Activated T-cell treated with anti-CD3 and anti-CD28 coated beads, Interleukin-2, amount 50 U/mL, for 72 hours (primary cell): ENCODE measurements at places on chromosomes 2 and 18.

- peak; percentile 13 for DNase-seq
Observed at GRCh38 chr2:71277536-71278103, 50.7 kb upstream of the PAIP2B start.

DNA sequence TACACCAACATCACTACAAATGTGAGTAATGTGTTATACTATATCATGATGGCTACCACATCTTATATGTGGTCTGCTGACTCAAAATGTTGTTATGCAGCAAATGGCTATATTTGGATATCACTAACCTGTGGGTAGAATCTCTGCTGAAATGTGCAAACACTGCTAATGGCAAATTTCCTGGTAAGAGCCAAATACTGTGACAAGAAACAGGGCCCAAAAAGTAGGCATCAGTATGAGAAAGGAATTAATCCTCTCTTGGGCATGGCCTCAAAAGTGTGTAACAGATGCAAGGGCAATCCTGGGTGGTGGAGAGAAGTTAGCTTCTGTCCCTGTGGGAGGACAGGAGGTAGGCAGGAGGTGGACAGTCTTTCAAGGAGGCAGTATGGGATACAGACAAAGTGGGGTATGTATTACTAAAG lies 13.3 kb downstream of the ATF2 start:
- DNase-seq, result peak; percentile 29

GRCh38 chr18:48962994-48963561 lies 12.3 kb upstream of the SMAD7 start:
- no peak for DNase-seq

- DNase-seq, result no peak
Observed at GRCh38 chr2:104804148-104804890, 49.6 kb upstream of the POU3F3 start.

GRCh38 chr2:44181648-44182047 lies 13.0 kb downstream of the PPM1B start:
- no peak for DNase-seq

DNA sequence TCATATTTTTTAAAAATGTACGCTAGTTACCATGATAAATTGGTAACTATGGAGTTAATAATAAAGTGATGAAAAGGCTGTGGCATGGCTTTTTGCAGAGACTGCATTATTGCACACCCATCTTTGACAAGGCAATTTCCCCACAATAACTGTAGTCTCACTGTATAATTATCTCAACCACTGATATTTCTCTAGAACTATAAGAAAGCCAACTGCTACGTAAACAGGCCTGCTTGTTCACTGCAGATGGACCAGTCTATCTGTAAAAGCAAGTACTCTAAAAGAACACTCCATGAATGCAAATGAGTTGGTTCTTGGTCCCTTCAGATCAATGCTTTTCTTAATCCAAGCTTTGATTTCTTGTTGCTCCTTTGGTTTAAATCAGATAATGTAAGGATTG lies 218.7 kb downstream of the RBM43 start:
- no peak for DNase-seq

DNA sequence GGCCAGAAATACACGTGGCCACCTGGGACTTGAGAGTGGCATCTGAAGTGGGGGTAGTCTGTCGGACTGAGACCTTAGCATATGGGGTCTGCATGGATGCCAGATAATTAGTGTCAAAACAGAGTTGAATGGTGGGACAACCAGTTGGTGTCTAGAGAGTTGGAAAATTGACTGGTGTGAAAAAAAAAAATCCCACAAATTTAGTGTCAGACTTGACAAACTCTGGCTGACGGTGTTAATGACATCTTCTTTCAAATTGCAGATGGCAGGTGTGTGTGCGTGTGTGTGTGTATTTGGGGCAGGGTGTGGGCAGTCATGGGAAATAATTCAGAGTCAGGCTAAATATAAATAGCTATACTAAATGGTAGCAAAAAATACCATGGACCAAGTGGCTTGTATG lies 365.4 kb upstream of the RGPD4 start:
- DNase-seq, result no peak

DNA sequence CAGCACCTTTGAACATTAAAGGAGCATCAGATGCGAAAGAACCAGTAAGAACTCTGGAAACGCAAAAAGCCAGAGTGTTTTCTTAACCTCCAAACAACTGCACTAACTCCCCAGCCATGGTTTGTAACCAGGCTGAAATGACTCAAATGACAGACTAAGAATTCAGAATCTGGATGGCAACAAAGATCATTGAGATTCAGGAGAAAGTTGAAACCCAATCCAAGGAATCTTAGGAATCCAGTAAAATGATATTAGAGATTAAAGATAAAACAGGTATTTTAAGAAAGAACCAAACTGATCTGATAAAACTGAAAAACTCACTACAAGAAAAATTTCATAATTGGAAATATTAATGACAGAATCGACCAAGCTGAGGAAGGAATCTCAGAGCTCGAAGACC lies 116.7 kb downstream of the PTRHD1 start:
- DNase-seq, result no peak

- no peak for DNase-seq
Observed at GRCh38 chr2:25417715-25418369, 76.1 kb upstream of the DNMT3A start.

- DNase-seq, result no peak
Observed at GRCh38 chr2:98118161-98118560, 31.2 kb downstream of the VWA3B start.

GRCh38 chr2:28717339-28717758 lies 34.3 kb upstream of the PPP1CB start:
- DNase-seq, result no peak

- DNase-seq, result no peak
Observed at GRCh38 chr18:6362559-6363129, 52.1 kb downstream of the L3MBTL4 start.

- no peak for DNase-seq
Observed at GRCh38 chr18:28485918-28486317, 309.0 kb upstream of the CDH2 start.

GRCh38 chr2:102940684-102941083 lies 178.9 kb downstream of the TMEM182 start:
- no peak for DNase-seq

GRCh38 chr2:31660812-31661335 lies 80.1 kb upstream of the SRD5A2 start:
- DNase-seq, result no peak

DNA sequence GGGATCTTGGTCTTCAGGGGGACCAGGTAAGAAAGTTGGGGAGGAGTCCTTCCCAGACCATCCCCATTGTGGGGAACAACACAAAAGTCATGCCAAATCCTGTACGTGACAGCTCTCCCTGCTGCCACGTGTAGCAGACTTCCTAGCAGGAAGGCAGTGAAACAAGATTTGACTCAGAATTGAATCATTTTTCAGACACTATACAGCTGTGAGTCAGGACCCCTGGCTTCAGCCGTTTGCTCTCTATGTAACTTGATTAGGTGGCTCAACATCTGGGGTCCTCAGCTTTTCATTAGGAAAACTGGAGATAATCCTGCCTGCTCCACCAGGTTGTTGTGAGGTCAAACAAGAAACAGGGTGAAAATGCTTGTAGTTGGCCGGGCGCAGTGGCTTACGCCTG lies 32.9 kb upstream of the PDCL3 start:
- no peak for DNase-seq

DNA sequence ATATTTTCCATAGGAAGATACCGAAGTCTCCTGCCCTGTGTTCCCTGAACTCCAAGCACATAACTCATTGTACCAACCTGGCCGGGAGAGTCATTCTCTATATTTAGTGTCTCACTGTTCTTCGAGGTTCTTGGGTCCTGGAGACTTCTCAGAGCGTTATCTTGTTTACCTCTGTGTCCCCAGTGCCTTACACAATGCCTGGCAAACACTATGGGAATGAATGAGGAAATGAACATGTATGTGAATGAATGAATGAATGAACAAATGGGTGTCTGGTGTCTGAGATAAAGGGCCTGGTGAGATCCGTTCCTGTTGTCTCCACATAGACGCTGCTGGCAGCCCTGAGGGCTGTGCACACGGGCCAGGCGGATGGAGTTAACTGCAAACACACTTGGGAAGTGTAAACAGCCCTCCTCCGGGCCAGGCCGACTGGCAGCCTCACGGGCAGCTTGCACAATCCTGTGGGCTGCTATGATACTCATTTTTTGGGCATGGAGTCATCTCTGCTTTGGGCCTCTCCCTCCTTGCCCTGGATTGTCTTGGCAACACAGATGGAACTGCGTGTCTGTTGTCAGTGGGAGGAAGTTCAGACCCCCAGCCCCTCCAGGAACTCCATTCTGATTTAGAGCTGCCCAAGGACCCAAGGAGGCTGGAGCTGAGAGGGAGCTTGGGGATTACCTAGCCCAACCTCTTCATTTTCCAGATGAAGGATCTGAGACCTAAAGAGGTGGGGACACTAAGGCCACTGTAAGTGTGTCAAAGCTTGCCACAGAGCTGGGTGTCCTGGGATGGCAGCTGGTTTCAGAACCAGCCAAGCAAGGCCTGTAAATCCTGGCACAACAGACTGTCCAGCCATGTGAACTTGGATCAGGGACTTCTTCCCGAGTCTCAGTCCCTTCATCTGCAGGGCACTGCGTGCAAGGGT lies 124.4 kb downstream of the INHBB start:
- DNase-seq, result no peak

GRCh38 chr2:7379799-7380198 lies 462.6 kb downstream of the RNF144A start:
- no peak for DNase-seq

- peak; percentile 78 for DNase-seq
Observed at GRCh38 chr18:48834413-48835031, 116.2 kb downstream of the SMAD7 start.

- DNase-seq, result no peak
Observed at GRCh38 chr2:235024931-235025773, 73.3 kb downstream of the SH3BP4 start.

GRCh38 chr18:29184654-29185053 lies 1007.7 kb upstream of the CDH2 start:
- DNase-seq, result no peak

GRCh38 chr2:237863689-237864443 lies 4.4 kb downstream of the RAMP1 start:
- DNase-seq, result no peak

- DNase-seq, result peak; percentile 48
Observed at GRCh38 chr2:65436169-65436823, 3.9 kb upstream of the SPRED2 start.

DNA sequence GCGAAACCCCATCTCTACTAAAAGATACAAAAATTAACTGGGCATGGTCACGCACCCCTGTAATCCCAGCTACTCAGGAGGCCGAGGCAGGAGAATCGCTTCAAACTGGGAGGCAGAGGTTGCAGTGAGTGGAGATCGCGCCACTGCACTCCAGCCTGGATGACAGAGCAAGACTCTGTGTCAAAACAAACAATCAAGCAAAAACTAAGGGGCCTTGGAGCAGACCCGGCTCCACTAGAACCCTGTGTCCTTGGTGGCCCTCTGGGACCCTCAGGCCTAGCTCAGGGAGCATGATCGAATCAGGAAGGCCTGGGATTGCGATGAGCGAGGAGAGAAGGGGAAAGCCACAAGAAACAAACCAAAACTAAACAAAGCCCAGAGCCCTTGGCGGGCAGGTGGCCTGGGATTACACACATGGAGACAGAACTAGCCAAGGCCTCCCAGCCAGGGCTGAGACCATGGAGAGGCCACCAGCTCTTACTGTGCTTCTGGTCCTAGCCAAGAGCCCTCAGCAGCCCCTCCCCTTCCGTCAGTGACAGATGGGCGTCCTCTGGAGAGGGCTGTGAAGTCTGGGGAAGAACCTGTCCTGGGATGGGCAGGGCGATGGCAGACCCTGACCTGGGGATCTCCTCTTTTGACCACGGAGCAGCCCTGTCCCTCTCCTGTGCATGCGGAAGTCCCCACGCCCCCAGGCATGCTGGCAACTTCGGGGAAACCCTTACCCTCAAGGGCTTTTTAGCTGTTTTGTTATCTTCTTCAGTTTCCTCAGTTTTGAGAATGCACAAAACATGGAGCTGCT lies 27.4 kb upstream of the CATIP start:
- no peak for DNase-seq

DNA sequence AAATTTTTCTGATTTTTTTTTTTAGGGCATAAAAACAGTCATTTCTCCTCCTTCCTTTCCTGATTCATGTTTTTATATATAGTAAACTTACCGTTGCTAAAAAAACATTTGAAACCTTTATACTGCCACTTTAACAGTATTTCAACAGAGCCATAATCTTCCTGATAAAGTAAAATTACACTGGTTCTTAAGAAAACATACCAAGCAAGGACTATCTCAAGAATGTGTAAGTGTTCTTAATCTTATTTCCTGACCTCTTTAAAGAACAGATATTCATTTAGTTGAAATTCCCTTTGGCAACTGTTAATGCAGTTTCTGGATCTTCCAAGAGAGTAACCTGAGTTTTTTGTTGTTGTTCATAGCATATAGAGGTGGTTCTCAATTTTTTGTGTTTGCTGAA lies 26.6 kb upstream of the COLEC12 start:
- no peak for DNase-seq
